ENCODE measurements at places on chromosomes 7 and 10. TPM values are rescaled to one million over a fixed set of nuclear protein-coding genes. Genes with fewer than 3 reads are reported as not detected.

DNA sequence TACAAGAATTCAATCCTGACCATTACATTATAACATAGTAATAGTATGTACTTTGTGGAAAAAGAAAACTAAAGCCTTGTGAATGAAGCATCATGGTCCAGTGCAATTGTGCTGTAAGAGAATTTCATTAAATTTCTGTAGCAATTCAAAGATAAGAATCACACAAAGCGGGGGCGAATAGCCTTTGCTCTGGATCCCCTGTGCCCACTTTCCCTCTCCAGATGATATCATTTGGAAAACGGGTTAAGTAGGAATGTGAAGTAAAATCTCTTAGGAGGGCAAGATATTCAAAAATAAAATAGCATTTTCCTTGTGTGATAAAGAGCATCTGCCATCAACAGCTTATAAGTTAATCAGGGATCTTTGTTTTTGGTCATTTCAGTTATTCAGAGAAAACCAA lies 177.1 kb downstream of the CHRM2 start:
- no peak for DNase-seq

DNA sequence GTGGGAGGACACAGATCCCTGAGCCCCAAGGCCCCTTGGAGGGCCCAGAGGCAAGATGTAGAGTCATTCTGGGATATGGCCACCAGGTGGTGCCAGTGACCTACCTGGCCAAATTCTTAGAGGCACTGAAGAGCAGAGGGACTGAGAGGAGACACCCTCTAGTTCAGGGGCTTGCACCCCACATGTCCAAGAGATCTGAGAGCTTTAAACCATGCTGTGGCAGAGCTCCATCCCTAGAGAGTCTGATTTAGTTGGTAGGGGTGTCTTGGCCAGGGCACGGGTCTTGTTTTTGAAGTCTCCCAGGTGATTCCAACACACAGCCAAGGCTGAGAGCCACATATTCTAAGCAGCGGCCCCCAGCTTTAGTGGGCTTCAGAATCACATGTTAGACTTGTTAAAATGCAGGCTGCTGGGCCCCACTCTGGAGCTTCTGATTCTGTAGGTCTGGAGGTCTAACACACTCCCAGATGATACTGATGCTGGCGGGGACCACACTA lies 52.5 kb downstream of the PRF1 start:
- peak; percentile 49 for DNase-seq

- no peak for DNase-seq
Observed at GRCh38 chr10:114607358-114607998, 50.6 kb downstream of the ABLIM1 start.

- DNase-seq = no peak
Observed at GRCh38 chr10:60856405-60856804, 78.1 kb downstream of the CDK1 start.

DNA sequence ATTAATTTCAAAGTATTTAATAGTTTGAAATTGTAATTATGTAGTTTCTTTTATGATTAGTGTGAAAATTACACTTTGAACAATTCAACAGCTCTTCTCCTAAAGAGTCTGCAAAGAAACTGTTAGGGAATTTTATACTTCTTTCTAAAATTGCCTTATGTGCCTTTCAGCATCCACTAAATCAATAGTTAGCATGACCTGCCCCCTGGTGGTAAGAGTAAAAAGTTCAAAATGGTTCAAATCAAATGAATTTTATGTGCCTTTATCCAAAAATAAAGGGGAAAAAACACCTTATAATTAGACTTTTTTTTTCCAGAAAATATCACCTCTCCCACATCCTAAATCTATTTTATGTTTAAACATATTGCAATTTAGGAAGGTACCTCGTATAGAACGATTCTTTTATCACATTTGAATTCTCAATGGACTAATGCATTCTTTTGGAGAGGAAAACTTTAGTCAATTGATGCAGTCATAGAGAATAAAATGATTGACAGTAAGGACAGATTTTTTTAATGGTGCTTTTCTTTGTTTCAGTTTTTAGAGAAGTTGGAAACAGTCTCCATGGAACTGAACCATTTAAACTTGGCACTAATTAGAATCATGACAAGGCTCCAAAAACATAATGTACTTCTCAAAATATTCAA lies 163.7 kb downstream of the SEMA3D start:
- DNase-seq = no peak

DNA sequence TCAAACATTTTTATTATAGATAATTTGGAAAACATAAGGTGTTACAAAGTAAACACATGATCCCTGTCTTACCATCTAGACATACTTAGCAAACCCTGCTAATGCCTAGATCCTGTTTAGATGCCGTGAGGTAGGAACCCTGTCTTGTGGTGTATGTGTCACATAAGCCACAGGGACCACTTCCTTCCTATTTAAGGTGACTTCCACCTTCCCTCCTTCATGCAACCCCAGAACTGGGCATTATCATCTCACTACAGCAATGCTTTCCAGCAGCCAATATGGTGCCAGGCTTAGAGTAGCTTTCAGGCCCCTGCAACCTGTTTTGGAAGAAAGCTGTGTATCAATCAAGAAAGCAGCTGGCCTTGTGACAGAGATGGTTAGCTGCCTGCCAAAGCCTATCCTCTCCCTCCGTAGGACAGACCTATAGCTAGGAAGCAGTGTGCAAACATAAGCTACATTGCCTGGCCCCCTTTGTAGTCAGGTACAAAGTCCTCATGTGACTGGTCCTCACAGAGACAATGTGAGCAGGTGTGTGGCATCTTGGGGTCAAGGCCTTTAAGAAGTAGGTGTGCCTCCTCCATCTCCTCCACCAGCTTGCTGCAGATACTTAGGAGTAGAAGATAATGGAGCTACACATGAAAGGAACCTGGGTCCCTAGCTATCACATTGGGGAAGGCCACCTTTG lies 146.8 kb downstream of the SPAG6 start:
- no peak for DNase-seq

DNA sequence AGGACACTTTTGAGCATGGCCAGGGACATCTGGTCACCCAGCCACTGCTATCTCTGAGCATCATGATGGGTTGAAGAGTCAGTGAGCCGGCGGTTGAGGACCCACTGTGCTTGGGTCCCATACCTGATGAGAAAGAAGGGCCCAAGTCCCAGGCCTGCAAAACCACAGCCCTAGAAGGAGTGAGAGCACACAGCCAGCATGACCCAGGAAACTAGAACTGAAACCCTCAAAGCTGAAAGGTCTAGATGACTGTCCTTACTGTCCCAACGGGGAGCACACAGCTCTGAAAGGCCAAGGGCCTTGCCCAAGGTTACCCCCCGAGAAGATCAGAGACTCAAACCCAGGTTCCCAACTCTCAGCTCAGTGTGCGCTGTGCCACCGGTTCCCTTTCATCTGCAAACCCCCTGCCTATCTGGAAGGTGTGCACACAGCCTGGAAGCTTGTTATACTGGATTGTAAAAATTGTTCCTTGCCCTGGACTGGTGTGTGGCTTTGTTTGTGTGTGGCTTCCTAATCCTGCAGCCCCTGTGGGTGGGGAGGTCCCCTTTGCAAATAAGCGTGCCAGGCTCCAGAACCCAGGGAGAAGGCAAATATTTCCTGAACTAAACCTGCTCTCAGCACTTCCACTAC lies 22.6 kb upstream of the PSAP start:
- DNase-seq = no peak

- DNase-seq = no peak
Observed at GRCh38 chr7:21947946-21948345, 2.2 kb upstream of the CDCA7L start.

- no peak for DNase-seq
Observed at GRCh38 chr7:134852625-134853024, 73.2 kb downstream of the CALD1 start.

- no peak for DNase-seq
Observed at GRCh38 chr10:83517456-83517855, 621.9 kb upstream of the GHITM start.

GRCh38 chr7:63077841-63078240 lies 920.8 kb upstream of the ZNF722 start:
- no peak for DNase-seq

DNA sequence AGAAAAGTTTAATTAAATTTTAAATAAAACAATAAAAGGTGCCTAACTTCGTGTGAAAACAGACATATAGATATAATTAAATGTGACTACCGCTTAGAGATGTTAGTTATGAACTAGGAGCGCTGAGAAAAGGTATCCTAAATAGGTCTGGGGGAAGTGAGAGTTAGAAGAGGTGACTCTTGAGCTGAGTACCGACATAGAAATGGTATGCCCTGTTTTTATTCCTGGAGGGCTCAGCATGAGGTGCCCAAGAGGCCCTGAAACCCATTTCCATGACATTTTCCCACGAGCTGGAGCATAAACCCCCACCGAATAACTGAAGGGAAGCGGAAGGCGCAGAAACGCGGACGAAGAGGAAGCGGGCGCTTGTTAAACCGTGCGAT lies 433 bp upstream of the STARD3NL start:
- DNase-seq = no peak

- DNase-seq = no peak
Observed at GRCh38 chr10:73376679-73377078, 18.0 kb upstream of the CFAP70 start.

DNA sequence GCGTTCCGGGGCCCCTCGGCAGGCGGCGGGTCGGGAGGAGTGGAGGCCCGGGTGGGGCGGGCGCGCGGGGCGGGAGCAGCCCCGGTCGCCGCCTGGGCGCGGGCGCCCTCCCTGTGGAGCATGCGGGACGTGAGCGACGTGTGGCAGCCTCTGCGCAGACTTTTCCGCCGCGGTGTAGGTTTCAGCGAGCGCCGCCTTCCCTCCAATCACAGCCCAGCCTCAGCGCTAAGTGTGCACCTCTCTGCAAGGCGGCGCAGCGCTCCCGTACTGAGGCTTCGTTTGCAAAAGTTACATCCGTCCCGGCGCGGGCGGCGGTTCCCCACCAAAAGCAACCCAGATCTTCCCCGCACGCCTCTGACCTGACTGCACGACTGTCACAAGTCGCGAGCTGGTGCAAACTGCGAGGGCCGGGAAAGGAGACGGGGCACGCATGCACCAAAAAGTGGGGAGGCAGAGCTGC lies 1.2 kb upstream of the PFKFB3 start:
- peak; percentile 94 for DNase-seq

- DNase-seq = peak; percentile 82
Observed at GRCh38 chr7:464454-465401, 54.9 kb downstream of the PDGFA start.

DNA sequence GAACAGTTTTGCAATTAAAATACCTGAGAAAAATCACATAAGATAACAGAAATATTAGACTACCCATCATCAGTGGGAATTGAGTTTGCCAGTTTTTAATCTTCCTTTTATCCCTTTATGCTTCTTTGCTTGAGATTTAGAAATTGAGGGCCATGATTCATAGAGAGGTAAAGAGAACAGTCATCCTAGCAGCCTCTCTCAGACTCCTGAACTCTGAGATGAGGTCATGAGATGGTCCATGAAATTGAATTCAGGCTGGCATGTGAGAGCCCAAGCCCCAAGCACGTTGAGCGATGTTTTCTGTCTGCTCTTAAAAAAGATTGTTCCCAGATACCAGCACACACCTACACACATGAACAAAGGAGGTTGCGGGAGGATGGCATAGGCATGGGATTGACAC lies 91.1 kb downstream of the CREB5 start:
- no peak for DNase-seq

DNA sequence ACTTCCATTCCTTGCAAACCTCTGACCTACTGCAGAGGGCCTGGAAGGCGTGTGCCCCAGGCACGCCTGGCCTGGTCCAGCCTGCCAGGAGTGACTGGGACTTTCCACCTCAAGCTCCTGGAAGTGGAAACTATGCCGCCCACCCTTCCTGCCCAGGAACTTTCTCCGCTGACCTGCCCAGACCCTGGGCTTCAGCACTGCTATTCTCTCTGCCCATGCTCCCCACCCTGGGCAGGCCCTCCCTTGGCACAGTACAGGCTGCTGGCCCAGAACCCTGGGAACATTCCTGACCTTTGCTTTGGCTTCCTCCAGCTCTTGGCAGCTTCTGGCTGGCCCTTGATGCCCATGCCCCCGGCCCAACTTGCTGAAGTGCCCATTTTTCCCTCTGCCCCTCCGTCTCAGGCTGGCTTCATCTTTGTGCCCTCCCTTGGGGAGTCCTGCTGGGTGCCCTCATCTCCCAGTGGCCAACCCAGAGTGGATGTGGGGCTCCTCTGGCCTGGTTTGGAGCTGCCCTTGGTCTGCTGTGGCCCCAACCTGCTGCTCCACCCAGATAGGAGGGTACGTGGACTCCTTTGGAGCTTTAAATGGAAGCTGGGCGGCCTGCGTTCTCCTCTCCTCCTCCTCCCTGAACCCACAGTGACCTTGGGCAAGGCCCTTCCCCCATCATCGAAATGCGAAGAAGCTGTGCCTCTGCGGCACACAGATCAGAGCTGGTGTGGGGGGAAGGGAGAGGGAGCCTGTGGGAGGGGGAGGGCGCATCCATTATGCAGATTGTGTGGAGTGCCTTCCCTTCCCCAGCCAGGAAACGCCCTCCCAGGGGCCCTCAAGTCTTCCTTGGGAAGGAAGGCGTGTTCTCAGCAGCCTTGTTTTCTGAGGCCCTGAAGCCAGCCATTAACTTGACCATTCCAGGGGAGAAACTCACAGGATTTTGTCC lies 3.4 kb downstream of the MMRN2 start:
- no peak for DNase-seq

GRCh38 chr7:120550494-120551048 lies 277.6 kb downstream of the KCND2 start:
- no peak for DNase-seq

DNA sequence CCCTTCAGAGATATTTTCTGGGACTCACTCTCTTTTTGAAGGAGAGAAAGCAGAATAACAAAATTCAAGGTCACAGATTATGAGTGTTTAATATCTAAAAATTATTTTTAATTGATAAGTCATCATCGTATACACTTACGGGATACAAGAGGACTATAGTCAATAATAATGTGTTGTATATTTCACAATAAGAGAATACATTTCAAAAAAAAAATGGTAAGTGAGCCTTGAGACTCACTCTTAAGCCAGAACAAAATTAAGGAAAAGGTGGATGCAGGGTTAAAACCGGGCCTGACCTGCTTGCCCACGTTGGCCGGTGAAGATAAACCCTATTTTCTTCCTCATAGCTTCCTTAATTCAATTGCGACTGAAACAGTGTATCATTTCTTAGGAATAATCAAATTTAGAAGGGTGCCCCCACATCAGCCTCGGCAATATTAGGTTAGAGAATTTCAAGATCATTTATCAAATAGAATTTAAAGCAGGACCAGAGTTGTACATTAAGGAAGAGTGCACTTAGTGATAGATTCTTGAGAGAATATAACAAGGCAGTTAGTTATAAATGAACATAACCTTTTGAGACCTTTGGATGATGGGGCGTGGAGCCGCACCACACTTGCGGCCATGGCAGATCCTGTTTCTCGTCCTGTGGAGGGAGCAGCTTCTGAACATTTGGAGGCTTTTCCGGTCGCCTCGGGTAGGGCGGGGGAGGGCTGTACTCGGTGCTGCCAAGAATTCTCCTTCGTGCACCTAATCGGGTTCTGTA lies 321.8 kb downstream of the PAXIP1 start:
- DNase-seq = no peak

GRCh38 chr7:50693455-50694130 lies 89.1 kb downstream of the GRB10 start:
- DNase-seq = no peak

Gene WNT16
- total RNA-seq = 12.7 TPM

Gene NKX2-3
- total RNA-seq = not detected

Gene PIP
- 64.4 TPM for total RNA-seq

Gene HGF
- 1.4 TPM for total RNA-seq

Gene CUL2
- total RNA-seq = 15.0 TPM

Gene MYPN
- not detected for total RNA-seq

Gene GIMAP1
- 2.2 TPM for total RNA-seq

Gene CYP2C19
- 1.2 TPM for total RNA-seq

Gene CCDC136
- 2.3 TPM for total RNA-seq

Gene SLC35G1
- total RNA-seq = 4.1 TPM
